ENCODE measurements at places on chromosomes 6 and 20.

- DNase-seq = no peak
These were observed 174.5 kb downstream of the CD83 start for GRCh38 chr6:14292119-14292518.

DNA sequence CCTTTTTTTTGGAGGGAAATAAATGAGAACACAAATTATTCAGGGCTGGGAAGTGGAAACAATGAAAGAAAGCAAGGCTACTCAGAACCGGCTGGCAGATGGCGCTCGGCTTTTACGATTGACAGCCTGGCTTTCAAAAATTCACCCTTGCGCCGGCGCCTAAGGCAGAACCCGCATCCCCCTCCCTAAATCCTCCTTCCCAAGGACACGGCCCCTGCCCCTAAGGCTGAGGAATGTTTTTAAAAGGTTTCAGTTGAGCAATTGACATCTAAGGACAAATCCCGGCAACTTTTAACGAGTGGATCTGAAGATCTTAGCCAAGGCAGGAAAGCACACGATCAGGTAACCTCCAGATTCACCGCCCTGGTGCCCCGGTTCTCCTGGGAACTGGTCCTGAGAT is 16.3 kb downstream of the GNAS start:
- no peak for DNase-seq

DNA sequence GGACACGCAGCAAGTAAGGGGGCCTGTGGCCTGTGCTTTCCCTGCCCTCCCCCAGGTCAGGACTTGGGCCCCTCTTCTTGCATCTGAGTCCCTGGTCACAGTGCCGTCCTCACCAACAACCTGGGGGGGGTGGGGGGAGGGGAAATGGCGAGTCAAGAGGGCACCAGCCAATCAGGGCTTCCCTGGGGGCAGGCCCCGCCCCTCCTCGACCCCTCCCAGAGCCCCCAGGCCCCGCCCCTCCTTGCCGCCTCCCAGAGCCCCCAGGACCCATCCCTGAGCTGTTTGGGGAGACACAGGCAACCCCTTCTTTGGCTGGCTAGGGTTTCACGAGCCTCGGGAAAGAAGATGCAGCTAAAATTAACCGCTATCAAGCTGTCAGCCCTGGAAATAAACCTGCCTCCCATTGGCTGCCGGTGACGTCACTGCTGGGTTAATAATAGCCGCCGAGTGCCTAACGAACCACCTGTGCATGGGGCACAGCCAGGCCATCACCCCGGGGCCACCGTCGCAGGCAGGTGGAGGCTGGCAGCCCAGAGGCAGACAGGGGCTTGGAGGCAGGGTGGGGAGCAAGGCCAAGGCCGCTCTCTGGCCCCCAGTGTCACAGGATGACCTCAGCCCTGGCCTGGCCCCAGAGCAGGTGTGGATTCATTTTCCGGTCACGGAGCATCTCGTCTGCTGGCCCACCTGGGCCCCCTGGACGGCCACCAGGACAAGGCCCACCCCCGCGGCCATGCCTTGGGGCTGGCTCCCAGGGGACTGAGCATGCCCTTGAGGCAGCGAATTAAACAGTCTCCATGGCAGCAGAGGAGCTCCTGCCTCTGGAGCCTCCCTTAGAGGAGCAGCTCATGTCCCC is 3.2 kb upstream of the EEF1A2 start:
- no peak for DNase-seq

- DNase-seq = no peak
These were observed 120.5 kb downstream of the BMP2 start for GRCh38 chr20:6887966-6888365.

GRCh38 chr20:45545754-45546453 is 1.3 kb downstream of the EPPIN start:
- no peak for DNase-seq

GRCh38 chr6:130907687-130908086 is 80.5 kb downstream of the SMLR1 start:
- DNase-seq = no peak
